ENCODE measurements at places on chromosomes 16 and 17. TPM values are rescaled to one million over a fixed set of nuclear protein-coding genes. Genes with fewer than 3 reads are reported as not detected.

- H3K36me3 ChIP-seq, result no peaks in the 10 kb centered on the region
- H3K27me3 ChIP-seq, result peaks cover 7% of the 10 kb centered on the region
- no peak overlapping the region for H3K27ac ChIP-seq
- H3K4me1 ChIP-seq, result peaks cover 10% of the 10 kb centered on the region
Observed at GRCh38 chr16:76193906-76194615, 83.1 kb upstream of the CNTNAP4 start.

GRCh38 chr17:29590411-29591145, 1.1 kb upstream of the GIT1 start:
- H3K4me3 ChIP-seq, result peak overlapping the region; percentile 84
- no peaks in the 10 kb centered on the region for H3K36me3 ChIP-seq
- no peak for DNase-seq
- H3K27me3 ChIP-seq, result peaks cover 29% of the 10 kb centered on the region
- H3K27ac ChIP-seq, result no peak overlapping the region

GRCh38 chr17:19904412-19904811, 36.7 kb upstream of the ULK2 start:
- no peak overlapping the region for H3K4me3 ChIP-seq
- H3K27ac ChIP-seq, result no peak overlapping the region
- no peak for DNase-seq

GRCh38 chr17:9959377-9959981, 54.4 kb upstream of the RCVRN start:
- H3K4me3 ChIP-seq, result no peak overlapping the region
- H3K4me1 ChIP-seq, result no peaks in the 10 kb centered on the region
- peak; percentile 96 for DNase-seq
- no peaks in the 10 kb centered on the region for H3K27me3 ChIP-seq
- no peak overlapping the region for H3K27ac ChIP-seq

The STX1B gene
- total RNA-seq, result 7.0 TPM

GRCh38 chr17:73198930-73199260, 6.0 kb downstream of the COG1 start:
- peaks cover 10% of the 10 kb centered on the region for H3K4me1 ChIP-seq
- H3K36me3 ChIP-seq, result peaks cover 75% of the 10 kb centered on the region
- no peaks in the 10 kb centered on the region for H3K27me3 ChIP-seq
- no peak overlapping the region for H3K27ac ChIP-seq

DNA sequence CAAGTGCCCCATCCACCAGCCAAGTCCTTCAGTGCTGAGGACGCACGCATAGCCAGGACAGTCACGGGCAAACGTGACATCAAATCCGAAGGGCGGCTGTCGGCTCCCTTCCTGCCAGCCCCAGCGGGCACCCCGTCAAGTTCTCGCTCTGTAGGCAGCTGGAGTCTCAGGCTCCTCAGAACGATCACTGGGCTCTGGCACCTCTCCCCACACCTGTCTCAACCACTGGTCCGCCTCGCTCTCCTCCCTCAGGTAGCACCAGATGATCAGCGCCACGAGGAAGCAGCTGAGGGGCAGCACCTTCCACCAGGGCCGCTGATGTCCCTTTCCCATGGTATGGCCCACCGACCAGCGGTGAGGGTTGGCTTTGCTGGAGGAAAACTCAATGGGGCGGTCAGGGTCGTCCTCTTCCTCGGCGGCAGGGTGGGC, 422 bp downstream of the UQCC4 start:
- peaks cover 4% of the 10 kb centered on the region for H3K36me3 ChIP-seq
- H3K4me3 ChIP-seq, result peak overlapping the region; percentile 99
- no peak overlapping the region for H3K27ac ChIP-seq
- H3K4me1 ChIP-seq, result peaks cover 3% of the 10 kb centered on the region

DNA sequence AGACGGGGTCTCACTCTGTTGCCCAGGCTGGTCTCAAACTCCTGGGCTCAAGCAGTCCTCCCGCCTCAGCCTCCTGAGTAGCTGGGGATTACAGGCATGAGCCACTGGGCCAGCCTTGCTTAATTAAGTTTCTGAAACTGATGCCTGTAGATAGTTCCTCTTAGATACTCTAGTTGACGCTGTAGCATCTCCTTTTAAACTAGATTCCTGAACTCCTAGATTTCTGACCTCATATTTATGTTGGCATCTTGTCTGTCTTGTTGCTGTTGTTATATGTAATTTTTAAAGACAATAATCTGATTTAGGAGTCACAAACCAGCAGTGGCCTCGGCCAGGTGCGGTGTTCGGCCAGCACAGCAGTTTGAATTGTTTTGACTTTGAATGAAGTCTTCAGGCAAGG, 37.5 kb downstream of the DHRS7B start:
- no peak overlapping the region for H3K4me3 ChIP-seq
- no peaks in the 10 kb centered on the region for H3K4me1 ChIP-seq
- no peak for DNase-seq

Measured in endodermal cell (in vitro differentiated cells).